Fibroblast of skin of left biceps (primary cell): ENCODE measurements at places on chromosomes 1 and 21.

DNA sequence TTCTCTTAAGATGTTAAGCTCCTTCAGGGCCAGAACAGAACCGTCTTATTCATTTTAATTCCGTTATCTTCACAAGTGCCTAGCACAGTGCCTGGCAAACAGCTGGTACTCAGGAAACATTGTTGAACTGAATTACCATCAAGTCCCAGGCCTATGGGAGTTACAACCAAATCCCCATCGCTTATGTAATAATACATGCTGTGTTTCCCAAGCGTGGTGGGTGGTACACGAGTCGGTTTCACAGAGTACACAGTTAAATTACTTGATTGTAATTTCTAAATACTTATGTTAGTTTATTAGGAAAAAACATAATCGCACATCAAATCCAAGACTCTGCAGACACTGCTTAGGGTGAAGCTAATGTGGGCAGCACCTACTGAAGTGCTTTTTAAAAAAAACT, 1.0 kb downstream of the ANGEL2 start:
- DNase-seq = no peak

- DNase-seq = no peak
Measured at GRCh38 chr1:110474444-110474843, 23.5 kb downstream of the PROK1 start.

DNA sequence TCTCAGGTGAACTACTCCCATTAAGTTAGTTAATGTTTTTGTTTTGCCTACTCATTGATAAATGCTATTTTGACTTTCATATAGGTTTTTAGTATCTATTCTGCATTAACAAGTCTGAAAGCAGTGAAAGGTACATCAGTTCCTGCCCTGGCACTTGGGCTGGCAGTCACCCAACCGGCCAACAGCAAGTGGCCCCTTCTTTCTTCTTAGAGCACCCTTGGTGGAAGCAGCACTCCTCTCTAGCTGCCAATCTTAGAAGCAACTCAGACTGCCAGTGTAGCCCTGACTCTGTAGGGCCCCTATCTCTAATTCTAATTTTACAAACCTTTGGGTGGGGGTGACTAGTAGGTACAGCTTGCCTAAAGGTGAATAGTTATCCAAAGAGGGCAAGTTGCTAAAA, 155.7 kb downstream of the FGGY start:
- DNase-seq = no peak

- DNase-seq = peak; percentile 12
Measured at GRCh38 chr1:1402072-1402900, 3.2 kb upstream of the CCNL2 start.

- no peak for DNase-seq
Measured at GRCh38 chr1:151829352-151830046, 2.1 kb downstream of the RORC start.

- DNase-seq = no peak
Measured at GRCh38 chr1:60149251-60149650, 75.7 kb upstream of the C1orf87 start.

DNA sequence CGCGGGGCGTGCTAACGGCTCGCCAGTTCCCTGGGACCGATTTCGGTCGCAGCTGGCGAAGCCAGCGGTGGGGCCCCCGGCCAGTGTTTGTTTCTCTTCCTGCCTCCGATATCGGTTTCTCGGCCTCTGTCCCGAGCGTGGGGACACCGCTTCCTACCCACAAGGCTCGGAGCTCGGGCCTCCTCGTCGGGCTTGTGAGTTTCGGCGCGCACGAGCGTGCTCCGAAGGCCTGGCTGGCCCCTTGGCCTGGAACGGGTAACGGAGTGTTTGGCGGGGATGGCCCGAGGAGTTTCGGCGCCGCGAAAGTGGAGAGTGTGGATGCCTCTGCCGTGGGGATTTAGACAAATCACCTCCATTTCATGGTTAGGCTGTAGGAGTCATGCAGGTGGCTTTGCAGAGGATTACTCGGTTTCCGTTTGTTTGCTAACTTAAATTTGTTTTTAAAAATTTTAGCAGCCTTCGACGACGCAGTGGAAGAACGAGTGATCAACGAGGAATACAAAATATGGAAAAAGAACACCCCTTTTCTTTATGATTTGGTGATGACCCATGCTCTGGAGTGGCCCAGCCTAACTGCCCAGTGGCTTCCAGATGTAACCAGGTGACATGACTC, 559 bp downstream of the RBBP4 start:
- no peak for DNase-seq

DNA sequence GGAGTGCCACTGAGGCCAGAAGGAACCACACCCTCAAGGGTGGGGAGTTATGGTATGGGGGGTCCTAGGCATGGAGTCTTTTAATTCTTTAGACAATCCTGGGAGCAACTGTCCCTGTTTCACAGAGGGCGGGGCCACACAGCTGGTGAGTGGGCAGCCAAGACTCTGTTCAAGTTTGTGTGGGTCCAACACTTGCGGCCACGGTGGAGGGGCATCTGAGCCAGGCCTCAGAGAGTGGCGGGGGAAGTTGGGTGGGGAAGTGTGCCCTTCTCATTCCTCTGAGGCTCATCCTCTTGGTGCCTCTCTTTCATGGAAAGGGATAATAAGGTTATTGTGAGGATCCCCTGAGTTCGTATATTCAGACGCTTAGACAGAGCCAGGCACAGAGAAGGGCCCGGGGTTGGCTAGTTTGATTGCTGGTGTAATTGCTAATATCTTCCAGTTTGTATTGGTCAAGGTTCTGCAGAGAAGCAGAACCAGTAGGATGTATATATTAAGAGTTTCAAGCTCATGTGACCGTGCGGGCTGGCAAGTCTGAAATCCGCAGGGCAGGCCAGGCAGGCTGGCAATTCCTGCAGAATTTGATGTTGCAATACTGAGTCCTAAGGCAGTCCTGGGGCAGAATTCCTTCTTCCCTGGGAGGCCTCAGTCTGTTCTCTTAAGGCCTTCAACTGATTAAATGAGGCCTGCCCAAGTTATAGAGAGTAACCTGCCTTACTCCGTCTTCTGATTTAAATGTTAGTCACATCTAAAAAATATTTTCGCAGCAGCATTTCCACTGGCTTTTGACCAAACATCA, 15.9 kb downstream of the PCSK9 start:
- DNase-seq = no peak

DNA sequence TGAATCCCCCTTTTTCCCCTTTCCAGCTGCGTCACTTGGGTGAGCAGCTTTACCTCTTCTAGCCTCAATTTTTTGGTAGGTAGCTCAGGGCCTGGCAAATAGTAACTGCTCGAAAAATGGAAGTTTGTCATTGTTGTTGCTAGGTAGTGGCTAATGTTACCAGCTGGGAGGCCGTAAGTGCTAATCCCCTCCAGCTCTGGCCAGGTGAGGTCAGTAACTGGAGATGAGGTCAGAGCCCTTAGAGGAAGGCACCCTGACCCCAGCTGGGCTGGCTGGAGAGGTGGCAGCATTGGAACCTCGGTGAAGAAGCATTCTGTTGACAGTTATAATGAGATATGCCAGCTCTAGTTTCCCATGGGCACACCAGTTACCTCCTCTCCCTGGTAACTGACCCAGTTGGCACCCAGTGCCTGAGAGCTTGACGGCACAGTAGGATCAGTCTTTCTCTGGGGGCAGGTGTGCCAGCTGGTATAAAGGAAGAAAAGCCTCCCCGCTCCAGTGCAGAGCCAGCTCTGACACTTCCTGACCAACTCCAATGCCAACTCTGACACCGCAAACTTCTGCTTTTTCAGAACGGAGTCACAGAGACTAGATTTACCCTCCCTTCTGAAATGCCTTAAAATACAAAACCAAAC, 35.0 kb upstream of the SLC2A1 start:
- no peak for DNase-seq

DNA sequence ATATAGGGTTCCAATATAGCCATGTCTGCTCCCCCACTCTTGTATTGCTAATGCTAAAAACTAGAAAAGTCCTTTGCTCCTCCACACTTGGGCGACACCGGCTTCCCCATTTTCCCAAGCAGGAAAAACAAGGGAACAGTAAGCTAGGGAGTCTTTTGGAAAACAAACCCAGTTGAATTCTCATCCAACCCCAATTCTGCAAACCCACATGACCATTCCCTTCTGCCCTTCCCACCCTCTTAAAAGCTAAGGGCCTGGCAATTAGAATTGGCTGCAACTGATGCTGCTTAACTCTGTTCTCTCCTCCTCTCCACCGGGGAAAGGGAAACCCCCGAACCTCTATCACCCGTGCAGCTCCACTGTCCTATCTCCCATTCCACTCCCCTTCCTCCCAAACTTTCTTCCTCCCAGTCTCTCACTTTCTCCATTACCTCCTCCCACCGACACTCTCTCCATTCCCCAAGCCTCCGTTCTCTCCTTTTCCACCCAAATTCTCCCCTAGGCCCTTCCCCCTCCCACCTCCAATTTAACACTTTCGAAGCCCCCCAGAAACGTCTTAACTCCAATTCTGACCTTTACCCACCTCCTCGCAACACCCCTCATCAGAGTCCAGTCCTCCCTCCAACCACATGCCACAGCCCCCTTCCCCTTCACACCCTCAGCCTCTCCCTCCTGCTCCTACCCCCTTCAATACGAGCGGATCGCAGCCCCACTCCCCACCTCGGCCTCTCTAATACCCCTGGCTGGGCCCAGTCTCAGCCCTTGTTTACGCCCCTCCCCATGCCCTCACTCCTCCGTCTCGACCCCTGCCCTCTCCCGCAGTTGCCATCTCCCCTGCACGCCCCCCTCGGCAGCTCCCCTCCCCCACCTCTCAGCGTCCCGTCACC, 701 bp downstream of the DEDD start:
- no peak for DNase-seq
